ENCODE measurements at places on chromosomes 6 and 20.

GRCh38 chr6:46867411-46867810 is 54.3 kb downstream of the ADGRF5 start:
- no peak for DNase-seq

- no peak for DNase-seq
Measured at GRCh38 chr20:14860410-14860814, 523.0 kb upstream of the FLRT3 start.

DNA sequence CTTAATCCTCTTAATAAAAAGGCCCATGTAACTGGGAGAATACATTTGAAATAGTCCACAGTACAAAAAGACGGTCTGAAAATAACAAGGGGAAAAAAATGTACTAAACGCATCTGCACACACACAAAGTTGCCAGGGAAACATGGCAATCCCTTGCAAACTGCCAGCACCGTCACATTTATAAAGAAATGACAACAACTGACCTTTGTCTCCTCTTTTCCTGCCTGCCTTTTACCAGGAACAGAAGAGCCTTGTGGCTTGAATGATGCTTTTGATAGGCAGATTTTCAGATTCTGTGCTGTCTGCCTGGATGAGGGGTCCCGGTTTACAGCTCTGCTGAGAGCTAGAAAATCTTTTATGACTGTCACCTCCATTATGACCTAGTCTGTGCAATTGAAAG is 308.6 kb upstream of the ZFP64 start:
- DNase-seq, result no peak

DNA sequence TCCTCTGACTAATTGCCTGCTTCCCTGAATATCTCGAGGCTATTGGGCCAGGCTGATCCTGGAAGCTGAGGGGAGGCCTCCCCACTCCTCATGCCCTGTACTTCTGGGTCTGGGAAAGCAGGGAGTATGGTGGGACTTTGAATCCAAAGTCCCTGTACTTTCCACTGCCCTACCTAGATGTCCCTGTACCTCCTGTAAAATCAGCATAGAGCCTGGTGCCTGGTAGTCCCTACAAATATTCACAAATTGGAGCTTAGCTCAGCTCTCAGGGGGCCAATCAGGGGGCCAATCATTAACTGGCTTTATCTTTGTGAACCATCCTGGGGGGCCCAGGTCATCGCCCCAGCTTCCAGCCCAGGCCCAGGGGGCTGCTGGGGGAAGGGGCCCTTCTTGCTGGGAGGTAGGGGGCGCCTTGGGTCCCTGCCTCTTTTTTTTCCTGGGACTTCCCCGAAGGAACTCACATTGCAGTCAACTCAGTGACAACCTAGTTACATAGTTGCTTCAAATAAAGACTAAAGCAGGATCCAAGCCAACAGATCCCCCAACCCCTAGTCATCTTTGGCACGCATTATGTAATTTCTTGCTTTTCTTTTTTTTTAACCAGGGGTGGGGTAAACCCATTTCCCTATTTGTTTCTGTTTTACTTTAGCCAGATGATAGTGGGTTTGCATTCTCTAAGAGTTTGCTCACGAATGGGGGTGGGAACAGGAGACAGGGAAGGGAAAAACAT is 6.9 kb upstream of the VEGFA start:
- DNase-seq, result no peak

DNA sequence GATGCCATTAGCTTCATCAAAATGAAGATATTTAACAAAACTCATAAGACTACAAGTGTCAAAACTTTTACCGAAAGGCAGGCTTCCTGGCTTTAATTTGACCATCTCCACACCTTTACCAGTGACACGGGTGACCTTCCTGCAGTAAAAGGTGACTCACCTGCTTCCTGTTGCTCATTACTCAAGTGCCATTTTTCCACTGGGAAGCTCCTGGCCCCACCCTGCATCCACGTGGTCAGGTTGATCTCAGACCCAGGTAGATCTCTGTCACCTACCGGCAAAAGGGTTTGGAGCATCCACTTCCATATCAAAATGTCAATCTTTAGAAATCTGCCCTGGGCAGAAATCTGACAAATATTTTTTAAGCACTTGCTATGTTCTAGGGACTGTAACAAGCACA is 31.9 kb upstream of the CDH4 start:
- DNase-seq, result no peak

DNA sequence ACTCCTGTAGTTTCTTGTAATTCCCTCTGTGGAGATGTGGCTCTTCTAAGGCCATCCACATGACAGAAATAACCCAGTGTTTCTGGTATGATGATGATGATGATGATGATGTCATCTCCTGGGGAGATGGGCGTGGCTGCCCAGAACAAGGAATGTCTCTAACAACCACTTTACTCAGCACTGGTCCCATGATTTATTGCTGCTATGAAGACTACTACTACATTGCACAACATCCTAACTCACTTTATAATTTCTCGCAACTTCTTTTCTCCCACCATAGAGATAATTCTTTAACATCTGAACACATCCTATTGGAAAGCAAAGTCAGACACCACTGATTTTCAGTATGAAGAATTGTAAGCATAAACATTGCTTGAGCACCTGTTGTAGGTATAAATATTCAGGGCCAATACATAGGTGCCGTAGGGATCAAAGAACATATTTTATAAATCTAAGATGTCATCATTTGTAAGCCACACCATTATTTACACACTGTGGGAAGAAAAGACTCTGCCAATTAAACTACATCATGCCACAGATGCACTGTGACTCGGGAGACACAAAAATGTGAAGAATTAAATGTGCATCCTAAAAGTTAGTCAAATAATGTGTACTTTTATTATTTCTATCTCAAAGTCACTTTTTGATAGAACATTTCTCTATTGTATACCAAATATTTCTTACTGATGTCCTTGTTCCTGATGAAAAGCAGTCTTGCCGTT is 6.4 kb downstream of the TPMT start:
- no peak for DNase-seq

- DNase-seq, result no peak
Measured at GRCh38 chr6:148370176-148370575, 27.5 kb downstream of the SASH1 start.

Measured in stimulated activated CD4-positive, alpha-beta T cell treated with anti-CD3 and anti-CD28 coated beads, TNF-alpha, amount 100 ng/mL, for 48 hours (primary cell).